ENCODE measurements at places on chromosomes 2 and 18.

DNA sequence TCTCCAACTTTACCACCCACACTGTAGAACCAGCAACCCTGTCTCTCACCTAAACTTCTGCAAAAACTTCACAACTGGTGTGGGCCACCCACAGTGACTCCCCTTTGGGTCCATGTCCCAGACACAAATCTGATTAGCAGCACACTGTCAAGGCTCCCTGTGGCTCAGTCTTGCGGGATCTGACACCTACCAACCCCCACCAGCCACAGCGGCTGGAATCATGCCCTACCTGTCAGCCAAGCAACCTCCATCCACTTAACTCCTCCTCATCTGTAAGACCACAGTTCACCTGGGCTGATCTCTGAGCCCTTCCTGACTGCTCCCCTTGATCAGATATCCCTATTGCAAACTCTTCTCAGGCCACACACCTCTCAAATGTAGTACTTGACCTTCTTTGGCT is 14.6 kb downstream of the TCF4 start:
- no peak for DNase-seq

DNA sequence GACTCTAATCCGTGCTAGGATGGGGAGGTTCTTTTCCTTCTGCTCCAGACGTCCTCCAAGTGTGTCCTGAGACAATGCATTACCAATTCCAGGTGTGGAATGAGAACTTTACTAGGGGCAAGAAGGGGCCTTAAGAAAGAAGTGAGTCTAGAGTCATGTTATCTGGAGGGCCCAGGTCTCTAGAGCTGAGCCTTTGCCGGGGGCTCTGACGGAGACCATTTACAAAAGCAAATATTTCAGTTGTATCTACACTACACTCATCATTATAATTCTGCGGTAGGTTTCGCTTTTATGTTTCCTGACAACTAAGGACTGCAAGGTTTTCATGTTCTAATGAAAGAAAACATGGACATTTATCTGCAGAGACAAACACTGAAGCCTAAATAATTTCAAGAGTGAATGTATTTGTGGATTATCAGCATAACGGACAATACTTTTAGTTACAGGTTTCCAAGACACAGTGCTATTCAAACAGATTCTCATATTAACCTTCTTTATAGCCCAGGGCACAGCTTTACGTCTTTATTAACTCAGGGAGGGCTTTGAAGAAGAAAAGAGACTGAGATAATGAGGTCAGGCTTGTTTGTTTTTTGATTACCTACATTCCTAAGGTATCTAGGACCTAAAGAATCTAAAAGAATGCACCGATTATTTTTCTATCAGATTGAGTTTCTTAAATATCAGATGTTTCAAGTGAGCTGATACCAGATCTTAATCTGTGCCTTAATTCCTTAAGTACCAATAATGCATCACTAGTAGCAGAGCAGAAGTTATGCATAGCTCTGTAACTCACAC is 15.0 kb upstream of the LAMA1 start:
- no peak for DNase-seq

DNA sequence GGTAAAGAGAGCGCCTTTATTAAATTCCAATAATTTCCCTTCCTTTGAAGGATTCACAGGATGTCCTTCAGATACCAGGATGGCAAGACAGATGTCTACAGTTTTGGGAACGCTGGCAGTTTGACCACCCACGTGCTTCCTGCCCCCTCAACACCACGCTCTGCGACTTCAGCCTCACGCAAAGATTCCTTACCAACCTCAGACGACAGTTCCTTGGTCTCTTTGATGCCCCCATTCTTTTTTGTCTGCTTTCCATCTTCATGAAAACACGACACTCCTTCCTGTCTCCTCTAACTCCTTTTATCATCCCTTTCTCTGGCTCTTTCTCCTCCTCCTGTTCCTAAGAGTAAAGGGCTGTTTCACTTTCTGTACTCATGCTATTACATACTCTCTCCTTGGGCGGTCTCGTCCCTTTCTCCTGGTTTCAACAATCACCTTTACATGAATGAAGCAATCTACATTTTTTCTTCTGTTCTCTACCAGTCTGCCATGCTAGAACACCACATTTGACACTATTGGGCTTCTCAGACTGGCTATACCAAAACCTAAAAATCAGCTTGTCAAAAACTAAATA is 189.9 kb upstream of the PGAP1 start:
- DNase-seq = no peak

DNA sequence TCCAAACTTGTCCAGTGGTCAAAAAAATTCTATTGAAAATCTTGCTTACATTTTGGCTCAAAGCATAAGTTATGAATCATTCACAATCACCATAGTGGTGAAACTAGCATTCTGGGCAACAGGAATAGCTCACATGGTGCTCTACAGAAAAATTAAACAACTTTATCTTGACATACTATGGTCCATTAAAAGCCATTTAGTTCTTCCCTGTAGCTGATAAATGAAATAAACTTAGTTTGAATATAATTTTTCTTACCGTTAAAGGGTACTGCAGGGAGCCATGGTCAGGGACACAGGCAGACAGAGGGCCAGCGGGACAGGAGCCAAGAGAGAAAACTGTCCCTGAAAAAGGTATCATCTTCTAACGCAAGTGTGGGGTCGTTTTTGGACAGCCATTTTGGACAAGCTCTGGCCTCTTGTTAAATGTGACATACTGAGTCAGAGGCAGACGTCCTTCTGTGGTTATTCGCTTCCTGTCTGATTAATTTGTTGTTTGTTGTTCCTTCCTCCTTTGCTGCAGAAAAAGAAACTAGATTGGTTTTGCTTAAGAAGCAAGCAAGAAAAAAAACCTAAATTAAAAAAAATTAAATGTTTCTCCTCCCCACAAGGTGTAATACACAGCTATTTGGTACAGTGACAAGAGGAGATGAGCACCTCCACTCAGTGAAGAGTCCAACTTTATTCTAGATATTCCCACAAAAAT is at the start of gene WIPF1:
Gene WIPF1, minus strand, starts transcription at position 460 of the 703 bp plus-strand sequence. CDS start 12,231 bp downstream, outside the sequence.
- DNase-seq = no peak

DNA sequence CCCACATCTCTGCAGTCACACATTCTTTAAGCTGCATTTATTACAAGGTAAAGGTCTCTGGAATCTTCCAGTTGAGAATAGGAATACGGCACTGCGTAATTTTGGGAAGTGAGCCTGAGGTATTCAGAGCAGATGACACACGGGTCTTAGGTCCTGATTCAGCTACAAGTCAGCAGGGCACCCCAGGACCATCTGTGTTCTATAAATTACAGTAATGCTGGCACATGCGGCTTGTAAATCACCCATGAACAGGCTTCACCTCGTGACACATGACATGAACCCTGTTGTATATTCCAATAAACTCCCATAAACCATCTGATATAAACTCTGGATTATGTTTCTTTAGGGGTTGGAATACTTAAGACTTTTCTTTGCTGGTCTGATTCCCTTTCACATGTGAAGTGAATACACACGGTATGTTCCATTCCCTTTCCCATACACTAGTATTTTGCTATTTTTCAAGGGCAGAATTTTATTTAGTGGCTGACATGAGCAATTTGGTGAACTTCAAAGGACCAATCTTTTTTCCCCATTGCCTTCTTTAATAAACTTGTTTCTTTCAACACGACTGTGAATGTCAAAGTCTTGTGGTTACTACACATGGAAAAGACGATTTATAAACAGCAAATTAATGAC is 298.6 kb downstream of the MEIS1 start:
- DNase-seq = no peak

DNA sequence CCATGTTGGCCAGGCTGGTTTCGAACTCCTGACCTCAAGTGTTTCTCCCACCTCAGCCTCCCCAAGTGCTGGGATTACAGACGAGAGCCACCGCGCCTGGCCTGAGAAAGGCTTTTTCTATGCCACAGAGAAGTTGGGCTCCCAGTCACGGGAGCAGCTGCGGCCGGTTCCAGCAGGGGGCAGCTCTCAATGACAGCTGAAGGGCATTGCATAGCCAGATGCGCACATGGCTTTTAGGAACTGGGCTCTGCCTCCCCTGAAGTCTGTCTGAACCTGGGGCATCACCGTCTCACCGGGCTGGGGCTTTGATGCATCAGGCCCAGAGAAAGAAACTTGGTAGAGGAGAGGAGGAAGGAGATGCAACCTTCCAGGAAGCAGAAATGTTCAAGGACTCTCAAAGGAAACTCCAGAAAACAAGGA is 84.2 kb upstream of the LAPTM4A start:
- DNase-seq = no peak
